ENCODE measurements at places on chromosomes 13 and 19.

- no peak for DNase-seq
Observed at GRCh38 chr19:3383121-3383722, 16.8 kb downstream of the NFIC start.

GRCh38 chr19:28393574-28394336 lies 819.2 kb downstream of the UQCRFS1 start:
- DNase-seq = no peak

- DNase-seq = no peak
Observed at GRCh38 chr19:41564515-41565378, 11.2 kb upstream of the CEACAM21 start.

GRCh38 chr19:362683-363082 lies 18.1 kb upstream of the MIER2 start:
- DNase-seq = no peak

- DNase-seq = no peak
Observed at GRCh38 chr13:49444524-49445395, 686 bp downstream of the SETDB2 start.

DNA sequence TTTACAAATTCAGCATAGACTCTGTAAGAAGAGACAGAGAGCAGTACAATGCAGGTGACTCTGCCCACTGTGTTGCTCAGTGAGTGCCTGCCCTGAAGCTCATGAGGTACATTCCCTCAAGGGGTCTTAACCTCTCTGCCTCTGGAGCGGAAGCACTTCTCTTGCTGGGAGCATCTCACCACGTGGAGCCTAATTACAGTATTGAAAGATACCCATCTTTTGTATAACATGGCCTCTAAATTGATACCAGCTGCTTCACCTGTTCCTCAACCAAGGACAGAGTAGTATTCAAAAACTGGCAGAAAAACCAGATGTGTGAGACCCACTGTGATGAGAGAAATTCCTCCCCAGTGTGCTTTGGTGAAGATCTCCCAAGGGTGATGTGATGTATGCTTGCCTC lies 77.1 kb downstream of the SACS start:
- DNase-seq = no peak

GRCh38 chr13:88643233-88643632 lies 972.1 kb downstream of the SLITRK5 start:
- DNase-seq = no peak

- no peak for DNase-seq
Observed at GRCh38 chr19:10191347-10191746, 3.4 kb downstream of the DNMT1 start.

- DNase-seq = no peak
Observed at GRCh38 chr19:38786572-38787265, 2.3 kb upstream of the LGALS7B start.

- no peak for DNase-seq
Observed at GRCh38 chr19:41887711-41888382, 4.9 kb downstream of the ARHGEF1 start.

DNA sequence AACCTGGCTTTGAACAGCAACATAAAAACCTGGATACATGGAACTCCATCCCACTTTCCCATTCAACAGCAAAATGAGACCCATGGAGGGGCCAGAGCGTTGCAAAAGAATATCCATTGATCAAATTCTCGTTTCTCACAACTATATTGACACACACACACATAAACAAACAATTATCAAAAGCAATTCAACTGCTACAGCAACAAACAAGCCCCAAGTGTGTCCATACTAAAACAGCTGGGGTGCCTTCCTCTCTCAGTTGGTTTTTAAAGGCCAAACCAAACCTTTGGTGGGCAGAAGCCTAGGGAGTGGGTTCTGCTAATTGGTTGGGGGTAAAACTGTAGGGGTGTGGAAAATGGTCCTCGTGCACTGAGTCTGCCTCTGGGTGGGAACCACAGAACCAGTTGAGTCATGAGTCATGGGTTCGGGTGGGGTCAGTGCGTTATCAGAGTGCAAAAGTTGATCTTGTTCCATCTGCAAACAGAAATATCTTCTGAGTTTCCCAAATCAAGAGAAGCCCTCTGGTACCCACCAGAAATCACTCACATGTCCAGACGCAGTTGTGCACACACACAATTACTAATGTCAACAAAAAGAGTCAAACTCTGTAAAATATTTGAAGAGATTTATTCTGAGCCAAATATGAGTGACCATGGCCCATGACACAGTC lies 18.5 kb downstream of the GPR42 start:
- no peak for DNase-seq
